ENCODE measurements at places on chromosomes 11 and 22. TPM values are rescaled to one million over a fixed set of nuclear protein-coding genes. Genes with fewer than 3 reads are reported as not detected.

- DNase-seq = peak; percentile 84
Measured at GRCh38 chr11:109914809-109915653, 178.2 kb upstream of the ZC3H12C start.

- no peak for DNase-seq
Measured at GRCh38 chr11:122068837-122069236, 47.2 kb downstream of the BLID start.

DNA sequence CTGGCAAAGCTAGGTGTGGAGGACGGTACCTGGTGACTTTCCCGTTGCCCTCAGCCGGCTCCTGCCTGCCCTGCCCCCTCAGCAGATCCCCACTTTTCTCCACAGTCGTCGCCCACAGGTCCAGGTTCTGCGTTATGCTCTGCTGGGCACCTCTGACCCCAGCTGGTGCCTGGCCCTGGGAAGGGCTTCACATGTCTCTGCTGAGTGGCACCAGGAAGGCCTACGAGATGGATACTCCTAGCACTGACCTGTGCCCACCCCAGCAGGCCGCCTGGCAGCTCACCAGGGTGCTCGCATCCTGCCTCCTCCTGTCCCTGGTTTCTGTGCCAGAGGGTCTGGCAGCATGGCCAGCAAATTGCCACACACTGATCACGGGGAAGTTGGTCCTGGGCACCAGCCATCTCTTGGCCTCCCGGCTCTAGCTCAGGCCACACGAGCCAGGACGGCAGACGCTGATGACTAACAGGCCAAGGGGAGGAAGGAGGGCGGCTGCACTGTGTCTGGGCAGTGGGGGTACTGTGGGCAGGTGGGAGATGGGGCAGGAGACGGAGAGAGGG lies 13.8 kb downstream of the CARS1 start:
- peak; percentile 34 for DNase-seq

GRCh38 chr11:1084561-1085439 lies 10.1 kb downstream of the MUC2 start:
- DNase-seq = no peak

- no peak for DNase-seq
Measured at GRCh38 chr11:118136801-118137200, 15.8 kb downstream of the SCN4B start.

DNA sequence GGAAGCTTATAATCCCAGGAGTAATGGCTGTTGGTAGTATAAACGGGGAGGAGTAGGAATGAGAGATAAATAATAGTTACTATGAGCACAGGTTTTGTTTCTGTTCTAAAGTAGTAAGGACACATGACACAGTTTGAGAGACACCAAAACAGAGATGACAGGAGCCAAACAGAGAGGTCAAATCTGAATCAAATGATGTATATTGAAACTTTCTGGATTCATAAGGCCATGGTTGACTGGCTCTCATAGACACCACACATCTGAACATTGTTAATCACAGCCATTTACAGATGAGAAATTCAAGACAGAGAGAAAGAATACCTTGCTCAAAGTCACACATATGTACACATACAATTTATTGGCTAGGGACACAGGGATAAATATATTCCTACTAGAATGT lies 63.4 kb upstream of the UCP3 start:
- no peak for DNase-seq

DNA sequence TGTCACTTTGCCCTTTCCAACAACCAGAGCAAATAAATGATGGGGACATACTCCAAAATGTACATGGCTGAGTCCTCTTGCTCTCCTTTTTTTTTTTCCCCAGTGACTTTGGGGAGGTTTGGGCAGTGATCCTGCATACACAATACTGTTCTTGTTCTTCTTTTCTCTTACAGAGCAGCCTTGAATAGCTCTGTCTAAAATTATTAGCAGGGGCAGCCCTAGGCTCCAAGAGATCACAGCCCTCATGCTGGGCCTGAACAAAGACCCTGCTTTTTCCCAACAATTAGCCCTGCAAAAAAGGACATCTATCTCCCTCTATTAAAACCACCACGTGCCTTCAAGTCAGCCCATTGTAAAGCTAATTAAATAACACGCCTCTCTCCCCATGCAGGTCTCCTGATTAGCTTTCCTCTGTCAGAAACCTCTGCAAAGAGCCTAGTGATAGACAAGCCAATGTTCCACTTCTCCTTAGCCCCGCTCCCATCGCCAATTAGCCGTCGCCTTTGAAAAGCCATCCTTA lies 54.7 kb downstream of the ETS1 start:
- DNase-seq = no peak

DNA sequence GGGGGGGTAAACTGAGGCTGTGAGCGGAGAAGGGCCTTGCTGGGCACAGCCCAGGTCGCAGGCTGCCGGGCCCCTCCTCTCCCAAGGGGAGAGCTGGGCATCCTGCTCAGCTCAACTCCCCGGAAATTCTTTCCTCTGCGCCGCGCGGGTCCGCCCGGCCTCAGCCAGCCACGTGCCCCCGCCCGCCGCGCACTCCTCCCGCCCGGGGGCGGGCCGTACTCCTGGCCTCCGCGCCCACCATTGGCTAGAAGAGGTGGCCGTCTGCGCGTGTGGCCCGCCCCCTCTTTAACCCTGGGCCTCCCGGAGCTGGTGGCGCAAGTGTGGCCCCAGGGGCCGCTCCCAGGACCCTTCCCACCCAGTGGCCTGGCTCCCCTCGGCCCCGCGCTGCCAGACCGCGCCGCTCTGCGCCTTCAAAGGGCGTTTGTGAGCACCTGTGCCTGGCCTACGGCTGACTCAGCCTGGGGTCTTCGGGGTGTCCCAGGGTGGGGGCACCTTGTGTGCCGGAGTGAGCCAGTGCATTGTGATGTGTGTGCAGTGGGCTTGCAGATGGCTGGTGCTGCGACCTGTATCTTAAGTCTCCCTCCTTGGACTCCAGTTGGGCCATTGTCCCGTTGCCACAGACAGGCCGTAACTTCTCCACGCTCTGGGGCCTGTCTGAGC lies 2.0 kb downstream of the MRGPRF start:
- no peak for DNase-seq

DNA sequence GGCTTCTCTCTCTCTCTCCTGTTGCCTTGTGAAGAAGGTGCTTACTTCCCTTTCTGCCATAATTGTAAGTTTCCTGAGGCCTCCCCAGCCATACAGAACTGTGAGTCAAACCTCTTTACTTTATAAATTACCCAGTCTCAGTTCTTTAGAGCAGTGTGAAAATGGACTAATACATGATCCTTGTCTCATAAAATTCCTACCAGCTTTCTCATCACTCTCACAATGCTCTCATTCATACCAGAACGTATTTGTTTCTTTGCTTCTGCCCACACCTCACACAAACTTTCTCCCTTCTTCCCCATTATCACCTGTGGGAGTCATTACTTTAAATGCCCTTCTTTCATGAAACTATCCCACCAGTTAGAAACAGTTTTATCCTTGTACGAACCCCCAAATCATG lies 62.7 kb upstream of the ARHGAP42 start:
- no peak for DNase-seq

DNA sequence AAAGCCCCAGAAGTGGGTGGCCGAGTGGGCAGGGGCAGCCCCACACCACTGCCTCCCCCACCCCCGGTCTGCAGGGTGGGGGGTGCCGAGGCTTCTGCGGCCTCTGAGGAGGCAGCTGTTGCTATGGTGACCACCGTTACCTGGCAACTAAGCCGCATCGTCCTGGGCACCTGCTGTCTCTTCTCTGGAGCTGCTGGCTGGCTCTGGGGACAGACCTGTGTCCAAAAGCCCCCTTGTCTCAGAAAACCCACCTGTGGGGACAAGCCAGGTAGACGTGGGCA lies 79.9 kb upstream of the PRR5 start:
- no peak for DNase-seq

- DNase-seq = no peak
Measured at GRCh38 chr22:21073482-21073881, 27.7 kb downstream of the LRRC74B start.

GRCh38 chr11:68213135-68213515 lies at the start of gene KMT5B:
TSS of gene KMT5B (minus strand) at chr11:68213296. CDS start at chr11:68190076, 23,220 bp downstream.
- DNase-seq = peak; percentile 68

DNA sequence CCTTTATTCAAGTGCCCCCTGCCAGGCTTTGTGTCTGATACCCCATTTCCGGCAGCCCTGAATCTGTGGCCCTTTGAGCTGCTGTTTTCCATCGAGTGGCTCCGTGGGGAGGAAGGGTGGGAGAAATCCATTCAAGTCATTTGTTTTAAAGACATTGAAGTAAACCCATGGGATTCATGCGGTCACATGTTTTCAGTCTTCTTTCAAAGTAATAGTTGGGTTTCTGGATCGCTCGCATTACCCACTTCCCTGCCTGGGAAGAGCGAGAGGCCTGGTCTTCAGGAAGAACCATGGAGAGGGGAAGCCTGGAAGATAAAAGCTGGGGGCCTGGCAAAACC lies 14.4 kb downstream of the DAGLA start:
- no peak for DNase-seq

DNA sequence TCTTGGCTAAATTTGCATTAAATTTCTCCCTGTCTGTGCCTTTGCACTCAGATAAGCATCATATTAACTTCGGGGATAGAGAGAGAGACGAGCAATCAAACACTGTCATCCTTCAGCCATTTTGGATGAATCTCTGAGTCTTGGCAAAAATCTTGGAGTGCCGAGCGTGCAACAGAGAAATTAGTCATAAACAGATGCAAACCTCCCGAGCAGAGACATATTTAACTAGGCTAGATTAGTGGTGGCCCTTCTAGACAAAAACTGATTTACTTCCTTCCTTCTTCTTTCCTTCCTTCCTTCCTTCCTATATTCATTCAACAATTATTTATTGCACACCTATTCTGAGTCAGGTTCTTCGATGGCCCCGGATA lies 114.4 kb upstream of the BLID start:
- no peak for DNase-seq

- DNase-seq = no peak
Measured at GRCh38 chr11:36248436-36248835, 40.8 kb downstream of the COMMD9 start.

- DNase-seq = no peak
Measured at GRCh38 chr11:71349627-71350026, 97.2 kb upstream of the SHANK2 start.

- peak; percentile 68 for DNase-seq
Measured at GRCh38 chr11:67372993-67373647, at the start of gene CLCF1. TSS of gene CLCF1 (minus strand) at chr11:67373598. CDS start at chr11:67373539, 59 bp downstream.

- no peak for DNase-seq
Measured at GRCh38 chr22:46419754-46420571, 84.4 kb downstream of the TRMU start.

DNA sequence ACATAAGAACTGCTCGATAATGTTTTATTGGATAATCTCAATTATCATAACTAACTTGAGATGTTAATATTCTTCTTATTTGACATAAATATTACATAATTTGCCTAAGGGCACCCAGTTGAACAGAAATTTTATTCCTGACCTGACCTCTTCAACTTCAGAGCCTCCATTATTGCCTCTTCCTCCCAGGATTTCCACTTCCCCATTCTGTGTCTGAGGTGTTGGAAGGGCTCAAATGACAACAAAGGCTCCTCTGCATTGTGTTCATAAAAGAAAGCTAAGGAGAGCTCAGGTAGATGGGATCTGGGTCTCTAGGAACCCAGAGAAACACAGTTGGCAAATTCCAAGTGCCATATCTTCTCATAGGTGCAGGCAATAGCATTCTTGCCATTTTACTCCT lies 61.2 kb upstream of the ARHGAP20 start:
- DNase-seq = no peak

DNA sequence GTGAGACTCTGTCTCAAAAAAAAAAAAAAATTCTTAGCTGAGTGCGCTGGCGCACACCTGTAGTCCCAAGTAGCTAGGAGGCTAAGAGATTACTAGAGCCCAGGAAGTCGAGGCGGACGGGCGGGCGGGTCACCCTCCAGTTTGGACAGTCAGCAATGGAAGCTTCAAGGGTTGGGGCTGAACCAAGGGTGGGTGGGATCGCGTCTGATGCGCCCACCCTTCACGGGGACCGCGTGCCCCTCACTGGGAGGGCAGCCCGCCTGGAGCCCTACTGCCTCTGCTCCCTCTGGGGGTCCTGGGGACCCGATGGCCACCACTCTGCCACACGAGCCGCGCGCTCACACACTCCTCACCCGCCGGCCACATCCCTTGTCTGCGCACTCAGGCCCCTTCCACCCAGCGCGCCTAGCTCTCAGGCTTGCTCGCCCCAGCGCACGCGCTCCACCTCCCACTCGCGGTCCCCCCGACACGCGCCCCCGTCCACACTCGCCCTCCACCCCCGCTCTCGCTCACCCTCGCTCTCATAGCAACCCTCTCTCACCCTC lies 494 bp downstream of the CHID1 start:
- DNase-seq = no peak

DNA sequence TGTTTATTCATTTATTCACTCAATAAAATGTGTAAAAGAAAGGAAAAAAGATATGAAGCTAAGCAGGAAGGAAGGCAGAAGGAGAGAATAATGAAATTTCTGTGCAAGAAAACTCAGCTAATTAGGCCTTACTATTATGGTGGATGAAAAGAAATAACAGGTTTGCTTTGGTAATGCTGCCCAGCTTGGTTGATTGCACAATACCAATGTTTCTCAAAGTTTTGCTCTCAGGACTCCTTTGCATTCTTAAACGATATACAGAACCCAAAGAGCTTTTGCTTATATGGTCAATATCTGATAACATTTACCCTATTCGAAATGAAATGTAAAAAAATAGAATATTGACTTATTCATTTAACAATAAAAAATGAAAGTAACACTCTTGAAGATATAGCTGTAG lies 7.3 kb upstream of the CTSC start:
- no peak for DNase-seq

- peak; percentile 74 for DNase-seq
Measured at GRCh38 chr11:2933375-2934020, 4.3 kb upstream of the PHLDA2 start.

The CAPN5 gene
- 8.5 TPM for total RNA-seq

The OR51D1 gene
- total RNA-seq = not detected

The IFITM10 gene
- total RNA-seq = 0.33 TPM

The SLC5A4 gene
- 2.7 TPM for total RNA-seq

The TPBGL gene
- total RNA-seq = 0.17 TPM

The MS4A3 gene
- not detected for total RNA-seq

The CRYBA4 gene
- not detected for total RNA-seq

The KCNJ5 gene
- total RNA-seq = 0.14 TPM

The TYR gene
- not detected for total RNA-seq

The LMO1 gene
- total RNA-seq = not detected

The GPHA2 gene
- not detected for total RNA-seq

The RIBC2 gene
- 1.3 TPM for total RNA-seq

All from dermis blood vessel endothelial cell (primary cell).